RPMI7951 (cell line): ENCODE measurements at places on chromosomes 7 and 10. TPM values are rescaled to one million over a fixed set of nuclear protein-coding genes. Genes with fewer than 3 reads are reported as not detected.

GRCh38 chr10:126908225-126908624 is 3.0 kb downstream of the DOCK1 start:
- DNase-seq, result no peak

Gene SYT15
- total RNA-seq, result under 0.01 TPM in 1 of 2 replicates, not detected in the other

GRCh38 chr10:23293973-23294590 is 50.5 kb downstream of the C10orf67 start:
- no peak for DNase-seq

DNA sequence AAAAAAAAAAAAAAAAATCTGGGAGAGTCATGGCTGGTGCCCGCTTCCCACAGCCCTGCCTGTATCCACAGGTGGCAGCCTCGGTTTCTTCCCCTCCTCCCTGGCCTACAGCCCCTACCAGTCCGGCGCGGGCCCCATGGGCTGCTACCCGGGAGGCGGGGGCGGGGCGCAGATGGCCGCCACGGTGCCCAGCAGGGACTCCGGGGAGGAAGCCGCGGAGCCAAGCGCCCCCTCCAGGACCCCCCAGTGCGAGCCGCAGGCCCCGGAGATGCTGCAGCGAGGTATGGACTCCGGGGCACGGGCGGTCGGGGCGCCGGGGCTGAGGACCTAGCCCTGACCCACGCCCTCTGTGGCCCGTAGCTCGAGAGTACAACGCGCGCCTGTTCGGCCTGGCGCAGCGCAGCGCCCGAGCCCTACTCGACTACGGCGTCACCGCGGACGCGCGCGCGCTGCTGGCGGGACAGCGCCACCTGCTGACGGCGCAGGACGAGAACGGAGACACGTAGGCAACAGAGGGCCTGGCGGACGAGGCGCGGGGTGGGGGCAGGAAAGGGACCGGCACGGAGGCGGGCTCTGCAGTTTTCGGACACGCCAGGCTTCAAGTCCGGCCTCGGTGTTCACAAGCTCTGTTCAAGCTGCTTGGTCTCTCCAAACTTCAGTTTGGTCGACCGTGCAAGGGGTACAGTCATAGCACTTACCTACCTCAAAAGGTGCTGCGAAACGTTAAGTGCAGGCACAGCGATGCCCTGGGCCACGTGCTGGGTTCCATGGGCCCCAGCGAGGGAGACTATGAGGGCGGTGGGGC is 3.9 kb downstream of the NFKB2 start:
- peak; percentile 69 for DNase-seq

GRCh38 chr7:24135003-24135817 is 148.8 kb upstream of the NPY start:
- DNase-seq, result no peak

Gene PKD2L1
- total RNA-seq, result not detected in 2 replicates

DNA sequence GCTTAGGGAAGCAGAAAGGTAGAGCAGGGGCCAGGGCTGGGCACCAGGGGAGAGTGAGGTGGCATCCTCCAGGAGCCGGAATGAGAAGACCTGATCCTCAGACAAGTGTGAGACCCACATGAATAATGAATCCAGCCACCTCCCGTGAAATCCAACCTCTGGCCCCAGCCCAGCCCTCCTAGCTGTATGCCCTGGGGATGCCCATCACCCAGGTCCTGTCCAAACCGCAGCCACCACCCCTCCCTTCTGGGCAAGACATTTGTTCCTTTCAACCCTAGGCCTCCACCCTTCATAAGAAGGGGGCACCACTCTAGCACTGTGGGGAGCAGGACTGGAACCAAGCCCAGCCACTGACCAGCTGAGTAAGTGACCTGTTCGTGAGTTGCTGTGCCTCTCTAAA is 9.7 kb downstream of the PDZD7 start:
- DNase-seq, result no peak

Gene HOXA10
- 12.9 and 18.7 TPM in 2 replicates for total RNA-seq

GRCh38 chr10:18822156-18822555 is 162.9 kb downstream of the ARL5B start:
- peak; percentile 6 for DNase-seq

Gene UNCX
- not detected in 2 replicates for total RNA-seq

DNA sequence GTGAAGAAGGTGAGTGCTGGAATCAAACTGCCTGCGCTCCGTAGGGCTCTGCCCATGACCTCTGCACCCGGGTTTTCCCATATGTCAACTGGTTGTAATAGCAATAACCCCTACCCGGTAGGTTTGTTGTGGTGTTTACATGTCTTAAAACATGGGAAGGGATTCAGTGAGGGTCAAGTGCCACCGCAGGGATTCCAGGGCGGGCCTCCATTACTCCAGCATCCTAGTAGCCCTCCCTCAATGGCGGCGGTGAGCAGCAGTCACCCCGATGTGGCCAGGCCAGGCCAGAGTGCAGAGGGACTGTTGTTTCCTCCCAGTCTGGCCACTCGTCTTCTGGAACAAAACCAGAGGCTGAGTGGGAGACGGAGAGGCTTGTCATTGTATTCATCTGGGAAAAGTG is 37.6 kb upstream of the ENO4 start:
- no peak for DNase-seq

- DNase-seq, result no peak
These were observed 2.7 kb downstream of the CCSER2 start for GRCh38 chr10:84331091-84331490.

- peak; percentile 62 for DNase-seq
These were observed 15.1 kb upstream of the CUBN start for GRCh38 chr10:17144757-17145156.

- no peak for DNase-seq
These were observed 312.6 kb downstream of the WDR37 start for GRCh38 chr10:1368842-1369171.
